ENCODE measurements at places on chromosomes 16 and 17. TPM values are rescaled to one million over a fixed set of nuclear protein-coding genes. Genes with fewer than 3 reads are reported as not detected.

Gene ACAP1
- not detected for total RNA-seq

Gene EVI2A
- not detected for total RNA-seq

Gene ZG16B
- not detected for total RNA-seq

DNA sequence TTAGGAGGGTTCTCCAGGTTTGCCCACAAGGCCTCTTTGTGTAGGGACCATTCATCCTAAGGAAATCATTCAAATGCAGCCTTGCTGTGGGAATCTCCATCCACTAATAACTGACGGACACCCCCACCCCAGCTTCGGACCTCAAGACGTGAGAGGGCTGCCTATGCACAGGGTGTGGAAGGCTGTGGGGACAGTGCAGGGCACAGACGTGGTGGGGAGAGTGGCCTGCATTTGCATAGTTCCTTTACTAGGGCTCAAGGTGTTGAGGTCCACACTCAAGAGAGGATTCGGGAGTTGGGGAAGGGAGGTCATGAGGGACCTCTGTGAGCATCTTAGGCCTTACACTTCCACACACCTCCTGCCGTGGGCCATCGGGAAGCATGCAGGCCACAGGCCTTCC is 9.8 kb downstream of the DUSP3 start:
- no peak for DNase-seq

DNA sequence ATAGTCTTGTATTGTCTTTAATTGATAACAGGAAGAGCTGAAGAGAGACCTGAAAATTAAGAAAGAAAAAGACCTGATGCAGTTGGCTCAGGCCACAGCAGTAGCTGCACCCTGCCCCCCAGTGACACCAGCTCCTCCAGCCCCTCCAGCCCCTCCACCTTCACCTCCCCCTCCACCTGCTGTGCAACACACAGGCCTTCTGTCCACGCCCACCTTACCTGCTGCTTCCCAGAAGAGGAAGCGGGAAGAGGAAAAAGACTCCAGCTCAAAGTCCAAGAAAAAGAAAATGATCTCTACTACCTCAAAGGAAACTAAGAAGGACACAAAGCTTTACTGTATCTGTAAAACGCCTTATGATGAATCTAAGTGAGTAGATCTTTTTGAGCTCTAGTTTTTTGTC is 36.8 kb downstream of the C17orf58 start:
- DNase-seq, result no peak

- DNase-seq, result no peak
These were observed 14.0 kb downstream of the CYB5B start for GRCh38 chr16:69438465-69438864.

- DNase-seq, result no peak
These were observed 401 bp downstream of the ARL16 start for GRCh38 chr17:81683208-81683583.

DNA sequence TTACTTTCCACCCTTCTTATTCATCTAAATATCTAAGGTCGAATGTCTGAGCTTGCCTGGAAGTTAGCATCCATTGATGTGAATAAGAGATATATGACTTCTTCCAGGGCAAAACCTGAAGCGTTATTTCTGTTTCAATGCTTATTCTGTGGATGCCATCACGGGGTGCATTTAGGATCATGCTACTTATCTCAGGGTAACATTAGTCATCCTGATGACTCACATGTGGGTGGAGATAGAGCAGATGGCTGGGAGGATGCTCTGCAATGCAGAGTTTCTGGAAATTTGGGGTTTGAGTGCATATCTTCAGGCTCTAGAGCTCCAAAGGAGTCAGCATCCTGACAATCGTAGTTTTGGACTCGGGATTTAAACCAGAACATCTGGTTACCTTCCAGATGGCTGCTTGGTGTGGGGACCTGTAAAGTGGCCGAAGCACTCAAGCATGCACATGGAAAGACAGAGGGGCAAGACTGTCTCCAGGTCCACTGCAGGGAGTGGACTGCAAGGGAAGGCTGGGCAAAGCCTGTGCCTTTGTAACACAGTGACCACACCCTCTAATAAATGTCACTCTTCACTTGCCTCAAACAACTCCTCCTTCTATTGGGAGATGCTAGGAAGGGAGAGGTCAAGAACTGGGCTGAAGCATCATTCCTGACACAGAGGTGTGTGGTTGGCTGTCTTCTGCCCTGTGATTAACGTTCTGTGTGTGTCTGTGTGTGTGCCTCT is 175.2 kb upstream of the SALL1 start:
- DNase-seq, result no peak

DNA sequence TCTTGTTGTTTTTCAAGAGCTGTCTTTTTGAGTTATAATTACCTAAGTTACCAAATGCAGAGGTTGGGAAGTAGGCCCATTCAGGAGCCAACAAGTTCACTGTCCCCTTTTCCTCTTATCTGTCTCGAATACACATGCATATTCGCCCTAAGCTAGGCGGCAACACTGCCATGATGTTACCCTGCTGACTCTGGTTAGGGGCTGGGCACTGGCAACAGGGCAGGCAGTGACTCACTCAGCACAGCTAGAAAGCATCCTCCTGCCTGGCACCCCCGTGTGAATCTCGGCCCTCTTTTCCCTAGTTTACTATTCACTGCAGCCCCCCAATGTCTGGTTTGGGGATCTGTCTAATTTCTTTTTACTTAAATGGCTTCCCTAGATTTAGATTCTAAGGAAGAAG is 13.8 kb downstream of the DBF4B start:
- DNase-seq, result no peak

- no peak for DNase-seq
These were observed 5.7 kb upstream of the FTSJ3 start for GRCh38 chr17:63833026-63833740.
